ENCODE measurements at places on chromosomes 5 and 9.

DNA sequence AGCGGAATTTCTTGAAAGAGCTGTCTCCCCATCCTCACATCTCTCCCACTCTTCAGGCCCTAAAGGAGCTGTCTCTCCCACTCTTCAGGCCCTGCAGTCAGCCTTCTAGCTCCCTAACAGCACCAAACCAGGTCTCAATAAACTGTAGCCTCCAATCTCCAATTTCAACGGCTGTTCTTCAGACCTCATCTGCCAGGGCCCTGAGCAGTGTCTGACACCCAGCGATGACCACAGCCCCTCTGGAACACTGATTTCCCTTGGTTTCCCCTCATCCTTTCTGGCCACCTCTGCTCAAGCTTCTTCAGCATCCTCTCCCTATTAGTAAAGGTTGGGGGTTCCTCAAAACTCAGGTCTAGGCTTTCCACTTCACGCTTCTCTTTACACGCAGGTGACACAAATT is 1.6 kb upstream of the P4HA2 start:
- no peak for DNase-seq

- no peak for DNase-seq
Observed at GRCh38 chr5:127950707-127951391, 132.7 kb upstream of the SLC12A2 start.

DNA sequence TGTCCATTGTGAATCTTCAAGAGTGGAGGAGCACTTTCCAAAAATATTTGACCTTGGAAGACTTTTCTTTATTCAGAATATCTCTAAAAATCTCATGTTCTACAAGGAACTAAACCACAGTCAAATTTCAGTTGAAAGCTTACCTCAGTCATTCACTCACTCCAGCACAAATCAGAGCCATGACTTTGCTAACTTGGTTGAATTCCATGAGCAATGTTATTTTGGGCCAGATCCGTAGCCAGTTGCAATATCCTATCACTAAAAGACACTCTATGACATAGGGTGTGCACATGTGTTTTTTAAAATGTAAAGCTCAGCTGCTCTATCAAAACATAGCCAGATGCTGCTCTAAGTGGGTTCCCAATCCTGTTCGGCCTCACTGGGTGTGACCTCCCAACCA is 156.1 kb upstream of the ANKRD55 start:
- DNase-seq = no peak

- no peak for DNase-seq
Observed at GRCh38 chr5:31845361-31845760, 206.4 kb downstream of the PDZD2 start.

All from fibroblast of skin of left quadriceps (primary cell).